ENCODE measurements at places on chromosomes 1 and 21. TPM values are rescaled to one million over a fixed set of nuclear protein-coding genes. Genes with fewer than 3 reads are reported as not detected.

GRCh38 chr1:24323281-24323680 lies 4.1 kb downstream of the GRHL3 start:
- no peak for DNase-seq
- H3K27ac ChIP-seq, result no peak overlapping the region
- no peaks in the 10 kb centered on the region for H3K36me3 ChIP-seq
- H3K4me3 ChIP-seq, result no peak overlapping the region
- peaks cover 89% of the 10 kb centered on the region for H3K27me3 ChIP-seq

GRCh38 chr1:92957030-92957734 lies 4.1 kb downstream of the DIPK1A start:
- no peaks in the 10 kb centered on the region for H3K27me3 ChIP-seq
- H3K4me1 ChIP-seq, result peaks cover 63% of the 10 kb centered on the region
- peak overlapping the region; percentile 19 for H3K4me3 ChIP-seq
- no peak for DNase-seq
- H3K36me3 ChIP-seq, result peaks cover 14% of the 10 kb centered on the region

DNA sequence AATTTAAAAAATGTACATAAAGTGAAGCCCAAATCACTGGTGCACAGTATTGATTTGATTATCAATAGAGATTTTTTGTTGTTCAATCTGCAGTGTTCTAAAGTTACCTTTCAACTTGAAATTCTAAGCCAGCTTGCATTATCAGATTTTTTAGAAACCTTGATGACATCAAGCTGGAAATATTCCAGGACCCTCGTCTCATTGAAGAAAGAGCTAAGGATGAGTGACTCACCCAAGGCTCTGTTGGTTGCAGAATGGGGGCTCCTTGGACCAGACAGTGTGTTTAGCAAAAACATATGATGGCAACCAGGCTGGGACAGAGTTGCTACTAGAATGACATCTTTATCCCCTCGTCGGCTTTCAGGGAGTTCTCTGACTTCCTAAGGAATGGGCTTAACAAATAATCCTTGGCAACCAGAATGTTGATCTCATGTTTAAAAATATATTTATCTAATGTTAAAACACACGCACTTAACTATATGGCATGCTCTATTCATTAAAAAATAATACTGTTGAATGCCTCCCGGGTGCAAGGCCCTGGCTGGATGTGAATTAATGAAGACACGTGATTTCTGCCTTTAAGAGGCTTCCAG lies 79.7 kb downstream of the RUNX3 start:
- H3K27ac ChIP-seq, result no peak overlapping the region
- no peak overlapping the region for H3K4me3 ChIP-seq
- H3K4me1 ChIP-seq, result peaks cover 24% of the 10 kb centered on the region

GRCh38 chr21:29730281-29730680 lies 209.5 kb downstream of the GRIK1 start:
- H3K36me3 ChIP-seq, result no peaks in the 10 kb centered on the region
- H3K4me3 ChIP-seq, result no peak overlapping the region
- H3K4me1 ChIP-seq, result no peaks in the 10 kb centered on the region
- H3K27ac ChIP-seq, result no peak overlapping the region
- DNase-seq, result no peak

DNA sequence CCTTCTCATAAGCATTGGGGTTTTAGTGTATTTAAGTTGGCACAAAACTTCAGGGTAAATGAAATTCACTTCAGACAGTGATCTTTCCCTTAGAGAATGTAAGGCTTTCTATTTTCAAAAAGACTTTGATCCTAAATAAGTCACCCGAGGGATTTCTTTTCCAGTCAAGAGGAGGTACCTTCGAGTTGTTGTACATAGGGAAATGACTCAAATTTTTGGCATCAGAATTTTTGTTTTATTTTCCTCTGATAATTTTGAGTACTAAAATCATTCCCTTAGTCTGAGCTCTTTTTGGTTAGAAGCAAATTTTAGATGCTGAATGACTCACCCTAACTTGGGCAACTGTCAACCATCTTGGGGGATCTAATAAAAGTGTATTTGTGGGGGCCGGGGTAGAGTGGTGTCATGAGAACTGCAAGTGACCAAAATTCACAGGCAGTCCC lies 193.9 kb downstream of the DHRS3 start:
- H3K4me3 ChIP-seq, result no peak overlapping the region
- H3K36me3 ChIP-seq, result peaks cover 53% of the 10 kb centered on the region
- DNase-seq, result no peak

GRCh38 chr21:18907076-18907475 lies 503.5 kb upstream of the TMPRSS15 start:
- no peak overlapping the region for H3K4me3 ChIP-seq
- no peaks in the 10 kb centered on the region for H3K27me3 ChIP-seq
- DNase-seq, result no peak
- no peak overlapping the region for H3K27ac ChIP-seq
- no peaks in the 10 kb centered on the region for H3K4me1 ChIP-seq

Gene OVAAL
- total RNA-seq, result not detected

All from activated CD8-positive, alpha-beta T cell treated with anti-CD3 and anti-CD28 coated beads, Interleukin-2, amount 10 ng/mL, durations not matched to agents 7 days and 5 days (primary cell).